Muscle of leg (tissue), 16 donors: ENCODE measurements at places on chromosomes 5 and 9.

DNA sequence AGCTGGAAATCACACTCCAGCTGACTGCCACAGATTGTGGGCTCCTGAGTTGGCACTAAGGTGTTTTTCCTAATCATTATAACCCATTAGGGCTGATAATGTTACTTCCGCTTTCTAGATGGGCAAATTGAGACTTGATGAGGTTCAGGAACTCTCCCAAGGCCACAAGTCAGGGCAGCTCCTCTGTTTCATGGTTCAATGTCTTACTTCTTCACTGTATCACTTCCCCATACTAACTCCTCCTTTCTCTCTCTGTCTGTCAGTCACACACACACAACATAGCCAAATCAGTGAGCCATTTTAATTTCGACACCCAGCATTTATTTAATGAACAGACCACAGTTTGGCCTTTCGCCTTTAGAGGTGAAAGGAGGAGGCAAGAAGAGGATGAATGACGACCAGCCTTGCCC, 17.8 kb upstream of the TRAF1 start:
- no peak for DNase-seq

- no peak for DNase-seq
Observed at GRCh38 chr5:2149195-2149539, 266.4 kb upstream of the IRX4 start.

- no peak for DNase-seq
Observed at GRCh38 chr5:174493530-174493929, 230.9 kb upstream of the MSX2 start.

- no peak for DNase-seq
Observed at GRCh38 chr5:111135946-111136345, 43.8 kb downstream of the WDR36 start.

DNA sequence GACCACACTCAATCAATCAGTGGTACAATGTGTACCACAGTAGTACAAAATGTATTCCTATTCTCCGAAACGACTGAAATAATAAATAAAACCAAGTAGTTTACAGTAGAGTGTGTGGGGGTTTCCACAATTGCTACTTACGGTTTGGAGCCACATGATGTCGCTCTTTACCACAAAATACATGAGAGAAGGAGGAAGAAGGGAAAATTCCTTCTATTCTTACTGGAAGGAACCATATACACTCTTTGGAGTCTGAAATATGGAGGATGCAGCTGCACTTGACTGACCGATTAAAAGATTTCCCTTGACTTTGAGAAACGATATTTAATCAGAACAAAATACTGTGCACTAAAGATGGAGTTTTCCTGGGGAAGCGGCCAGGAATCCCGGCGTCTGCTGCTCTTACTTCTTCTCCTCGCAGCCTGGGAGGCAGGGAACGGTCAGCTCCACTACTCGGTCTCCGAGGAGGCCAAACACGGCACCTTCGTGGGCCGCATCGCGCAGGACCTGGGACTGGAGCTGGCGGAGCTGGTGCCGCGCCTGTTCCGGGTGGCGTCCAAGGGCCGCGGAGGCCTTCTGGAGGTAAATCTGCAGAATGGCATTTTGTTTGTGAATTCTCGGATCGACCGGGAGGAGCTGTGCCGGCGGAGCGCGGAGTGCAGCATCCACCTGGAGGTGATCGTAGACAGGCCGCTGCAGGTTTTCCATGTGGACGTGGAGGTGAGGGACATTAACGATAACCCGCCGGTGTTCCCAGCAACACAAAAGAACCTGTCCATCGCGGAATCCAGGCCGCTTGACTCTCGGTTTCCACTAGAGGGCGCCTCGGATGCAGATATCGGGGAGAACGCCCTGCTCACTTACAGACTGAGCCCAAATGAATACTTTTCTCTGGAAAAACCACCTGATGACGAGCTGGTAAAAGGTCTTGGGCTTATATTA, at the start of gene PCDHA4:
Gene PCDHA4 (plus strand): TSS at position 235 of the 942 bp plus-strand sequence.
- DNase-seq = no peak
